ENCODE measurements at places on chromosomes 4 and X. TPM values are rescaled to one million over a fixed set of nuclear protein-coding genes. Genes with fewer than 3 reads are reported as not detected.

- H3K4me1 ChIP-seq = no peaks in the 10 kb centered on the region
- H3K27ac ChIP-seq = no peak overlapping the region
- H3K27me3 ChIP-seq = no peaks in the 10 kb centered on the region
- no peak overlapping the region for H3K4me3 ChIP-seq
- H3K36me3 ChIP-seq = no peaks in the 10 kb centered on the region
Observed at GRCh38 chrX:150513544-150513943, 54.9 kb upstream of the MTM1 start.

CLDN2 gene
- total RNA-seq = not detected

DNA sequence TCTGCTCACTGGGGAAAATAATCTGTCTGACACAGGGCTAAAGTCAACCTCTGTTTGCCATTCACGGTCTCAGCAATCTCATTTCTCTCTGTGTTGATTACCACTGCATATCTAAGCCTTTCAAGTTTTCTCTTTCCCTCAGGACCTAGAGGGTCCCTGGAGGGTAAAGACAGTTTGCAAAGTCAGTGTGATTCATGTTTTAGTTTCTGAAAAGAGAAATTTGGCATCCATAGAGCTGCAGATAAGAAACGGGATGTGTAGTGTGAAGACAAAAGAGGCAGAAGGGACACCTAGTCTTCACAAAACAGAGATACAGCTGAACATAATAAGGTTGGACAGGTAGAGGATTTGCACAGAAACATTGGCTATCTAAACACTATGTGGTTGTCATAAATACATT, 34.5 kb upstream of the KDR start:
- no peak for DNase-seq
- peaks cover 14% of the 10 kb centered on the region for H3K27me3 ChIP-seq
- H3K36me3 ChIP-seq = no peaks in the 10 kb centered on the region
- no peak overlapping the region for H3K4me3 ChIP-seq
- H3K4me1 ChIP-seq = no peaks in the 10 kb centered on the region

- H3K27ac ChIP-seq = no peak overlapping the region
- H3K27me3 ChIP-seq = peaks cover 4% of the 10 kb centered on the region
- no peak overlapping the region for H3K4me3 ChIP-seq
- no peak for DNase-seq
Observed at GRCh38 chrX:123173833-123174232, 10.2 kb upstream of the GRIA3 start.

DNA sequence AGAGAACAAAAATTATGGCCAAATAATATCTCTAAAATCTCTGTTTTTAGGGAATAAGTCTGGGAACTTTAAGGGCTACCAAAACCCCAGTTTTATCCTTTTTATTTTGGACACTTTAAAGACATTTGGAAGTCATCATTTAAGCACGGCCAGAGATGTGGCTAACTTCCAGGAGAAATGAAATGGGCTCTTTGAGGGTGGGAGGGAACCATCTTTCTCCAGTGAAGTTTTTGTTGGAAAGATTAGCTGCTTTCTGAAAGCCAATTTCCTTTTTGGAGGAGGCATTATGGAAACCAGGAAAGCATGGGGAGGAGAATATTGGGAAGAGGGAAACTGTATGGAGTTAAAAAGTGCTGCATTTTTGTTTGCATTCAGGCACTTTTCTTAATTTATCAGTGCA, 4.8 kb downstream of the VSIG1 start:
- H3K4me3 ChIP-seq = no peak overlapping the region
- peaks cover 6% of the 10 kb centered on the region for H3K27me3 ChIP-seq
- no peak overlapping the region for H3K27ac ChIP-seq
- H3K36me3 ChIP-seq = no peaks in the 10 kb centered on the region

All from activated CD4-positive, alpha-beta T cell treated with anti-CD3 and anti-CD28 coated beads, Interleukin-2, amount 10 ng/mL, durations not matched to agents 7 days and 5 days (primary cell).